ENCODE measurements at places on chromosomes 11 and 22.

DNA sequence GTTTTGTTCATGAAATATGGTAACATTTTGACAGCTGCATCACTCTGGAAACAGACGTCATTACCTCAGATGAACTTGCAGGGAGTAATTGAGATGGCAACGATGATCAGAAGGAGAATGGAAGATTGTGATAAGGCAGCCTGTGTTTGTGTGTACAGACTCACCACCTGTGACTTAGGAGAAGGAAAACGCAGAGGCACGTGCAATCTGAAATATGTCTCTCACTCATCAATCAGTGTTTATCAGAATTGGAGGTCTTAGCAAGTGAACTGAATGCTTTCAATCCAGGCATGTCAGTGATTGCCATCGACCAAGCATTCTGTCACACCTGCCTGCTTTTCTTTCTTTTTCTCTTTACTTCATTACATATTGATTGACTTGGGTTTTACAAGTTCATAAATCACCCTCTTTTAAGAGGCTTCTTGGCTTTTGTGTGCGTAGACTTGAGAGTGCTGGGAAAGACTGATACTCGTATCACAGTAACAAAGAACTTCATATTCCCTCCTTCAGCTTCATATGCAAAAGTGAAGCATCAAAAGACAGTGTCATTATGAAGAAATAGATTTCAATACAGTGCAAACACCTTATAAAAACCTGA, 24.6 kb downstream of the FAT3 start:
- DNase-seq: no peak

DNA sequence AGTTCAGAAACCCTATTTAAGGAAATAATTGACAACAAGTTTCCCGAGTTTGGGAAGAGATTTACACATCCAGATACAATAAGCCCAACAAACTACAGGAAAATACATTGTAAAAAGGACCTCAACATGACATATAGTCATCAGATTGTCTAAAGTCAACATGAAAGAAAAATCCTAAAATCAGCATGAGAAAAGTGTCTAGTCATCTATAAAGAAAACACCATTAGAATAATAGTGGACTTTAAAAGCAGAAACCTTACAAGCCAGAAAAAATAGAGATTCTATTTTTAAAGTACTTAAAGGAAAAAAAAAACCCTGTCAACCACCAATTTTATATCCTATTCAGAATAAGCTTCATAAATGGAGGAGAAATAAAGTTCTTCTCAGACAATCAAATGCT, 1.4 kb upstream of the OR5B2 start:
- DNase-seq: no peak

- no peak for DNase-seq
Observed at GRCh38 chr22:39078329-39078728, 1.3 kb downstream of the APOBEC3G start.

DNA sequence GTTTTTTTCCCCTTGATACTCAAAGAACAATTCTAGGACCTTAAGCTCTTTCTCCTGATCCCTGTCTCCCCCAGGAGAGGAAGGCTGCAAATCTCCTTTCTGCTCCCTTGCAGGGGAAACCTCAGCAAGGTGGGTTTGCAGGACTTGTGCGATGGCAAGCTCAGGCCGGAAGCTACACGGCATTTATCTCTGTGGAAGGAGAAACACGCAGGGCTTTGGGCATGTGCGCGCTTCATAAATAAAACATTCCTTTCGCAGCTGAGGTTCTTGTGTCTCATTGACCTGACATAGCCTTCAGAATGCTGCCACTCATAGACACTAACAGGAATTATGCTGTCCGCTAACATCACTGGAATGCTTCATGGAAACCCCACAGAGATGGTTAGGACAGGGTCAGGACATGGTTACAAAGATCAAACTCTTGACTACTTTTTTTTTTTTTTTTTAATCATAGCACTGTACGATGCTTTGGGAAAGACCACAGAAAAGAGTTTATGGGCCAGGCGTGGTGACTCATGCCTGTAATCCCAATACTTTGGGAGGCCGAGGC, 42.6 kb downstream of the SLN start:
- DNase-seq: no peak

- no peak for DNase-seq
Observed at GRCh38 chr11:69444381-69445130, 36.9 kb upstream of the LINC01488 start.

DNA sequence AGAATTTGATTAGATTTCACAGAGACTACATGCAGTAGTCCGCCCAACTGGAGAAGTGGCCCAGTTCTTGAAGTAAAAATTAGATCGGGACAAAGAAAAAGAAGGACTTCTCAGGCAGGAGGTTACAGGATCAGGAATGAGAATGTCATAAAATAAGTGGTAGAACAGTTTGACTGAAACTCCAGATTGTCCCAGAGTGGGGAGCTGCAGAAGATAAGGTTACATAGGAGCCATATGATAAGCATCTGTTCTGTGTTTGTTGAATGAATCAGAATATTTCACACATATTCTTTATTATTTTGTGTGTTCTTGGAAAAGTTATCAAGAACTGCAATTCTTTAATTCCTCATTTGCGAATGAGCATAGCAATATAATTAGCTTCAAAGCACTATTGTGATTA, 210.6 kb downstream of the AASDHPPT start:
- DNase-seq: no peak

DNA sequence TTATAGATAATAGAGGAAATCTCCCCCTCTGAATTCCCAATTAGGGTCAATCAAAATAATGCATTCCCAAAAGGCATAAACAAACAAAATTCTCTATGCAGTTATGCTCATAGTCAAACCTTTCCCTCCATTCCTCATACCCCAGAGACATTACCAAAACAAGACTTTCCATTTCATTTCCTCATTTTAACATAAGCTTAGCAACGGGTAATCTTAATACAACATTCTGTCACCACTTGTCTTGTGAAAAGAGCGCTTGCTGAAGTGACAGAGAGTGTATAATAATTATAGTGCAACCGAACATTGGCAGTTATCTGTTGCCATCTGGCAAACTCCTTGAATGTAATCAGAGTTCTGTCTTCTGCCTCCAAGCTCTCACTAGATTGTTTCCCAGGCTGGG, 1.2 kb upstream of the SLN start:
- no peak for DNase-seq

GRCh38 chr11:33773404-33773986, 825 bp downstream of the FBXO3 start:
- no peak for DNase-seq

DNA sequence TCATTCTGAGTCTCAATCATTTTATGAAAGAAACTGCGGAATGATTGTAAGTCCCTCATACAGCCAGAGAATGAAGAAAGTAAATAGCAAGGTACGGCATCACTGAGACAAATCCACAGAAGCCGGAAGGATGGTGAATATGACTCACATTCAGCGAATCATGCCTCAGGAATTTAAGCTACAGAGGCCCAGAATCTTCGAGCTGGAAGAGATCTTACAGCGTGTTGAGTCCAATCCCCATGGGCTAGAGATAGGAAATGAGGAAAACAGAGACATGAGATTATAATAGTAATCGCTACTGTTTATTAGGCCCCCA, 173.2 kb downstream of the KIF18A start:
- no peak for DNase-seq

- DNase-seq: no peak
Observed at GRCh38 chr11:85029964-85030363, 597.2 kb downstream of the DLG2 start.

- no peak for DNase-seq
Observed at GRCh38 chr11:9604134-9604533, 30.7 kb downstream of the WEE1 start.

- no peak for DNase-seq
Observed at GRCh38 chr22:30361916-30362650, 5.3 kb downstream of the CCDC157 start.

DNA sequence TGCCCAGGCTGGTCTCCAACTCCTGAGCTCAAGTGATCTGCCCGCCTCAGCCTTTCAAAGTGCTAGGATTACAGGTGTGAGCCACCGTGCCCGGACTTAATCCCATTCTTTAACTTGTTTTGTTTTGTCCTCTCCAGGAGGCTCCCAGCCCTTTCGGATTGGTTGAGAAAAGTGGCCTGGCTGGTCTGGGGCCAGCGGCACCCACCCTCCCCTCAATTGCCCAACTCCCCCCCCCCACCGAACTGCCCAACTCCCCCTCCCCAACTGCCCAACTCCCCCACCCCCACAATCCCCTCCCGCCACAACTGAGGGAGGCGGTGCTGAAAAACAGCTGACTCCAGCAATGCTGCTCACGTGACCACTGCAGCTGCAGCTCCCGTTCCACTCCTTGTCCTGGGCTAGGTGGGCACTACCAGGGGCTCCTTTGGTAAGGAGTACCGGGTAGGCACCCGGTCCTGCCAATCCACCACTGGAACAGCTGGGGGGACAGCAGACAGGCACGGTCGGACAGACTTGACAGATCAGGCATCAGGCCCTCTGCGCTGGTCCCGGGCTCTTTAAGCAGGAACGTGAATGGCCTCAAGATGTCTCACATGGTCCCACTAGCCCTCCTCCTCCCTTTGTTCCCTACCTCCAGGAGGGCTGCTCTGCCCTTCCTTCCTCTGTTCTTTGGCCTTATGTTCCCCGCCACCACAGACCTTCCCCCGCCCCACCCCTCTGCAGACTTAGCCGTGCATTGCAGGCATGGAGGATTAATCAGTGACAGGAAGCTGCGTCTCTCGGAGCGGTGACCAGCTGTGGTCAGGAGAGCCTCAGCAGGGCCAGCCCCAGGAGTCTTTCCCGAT, at the start of gene TCN2:
TSS of gene TCN2 (plus strand) at position 720 of the 845 bp plus-strand sequence. CDS start 158 bp downstream, outside the sequence.
- no peak for DNase-seq

GRCh38 chr11:128451652-128452470, 135.5 kb downstream of the ETS1 start:
- DNase-seq: no peak

GRCh38 chr11:95387325-95387724, 156.3 kb upstream of the SESN3 start:
- DNase-seq: no peak

DNA sequence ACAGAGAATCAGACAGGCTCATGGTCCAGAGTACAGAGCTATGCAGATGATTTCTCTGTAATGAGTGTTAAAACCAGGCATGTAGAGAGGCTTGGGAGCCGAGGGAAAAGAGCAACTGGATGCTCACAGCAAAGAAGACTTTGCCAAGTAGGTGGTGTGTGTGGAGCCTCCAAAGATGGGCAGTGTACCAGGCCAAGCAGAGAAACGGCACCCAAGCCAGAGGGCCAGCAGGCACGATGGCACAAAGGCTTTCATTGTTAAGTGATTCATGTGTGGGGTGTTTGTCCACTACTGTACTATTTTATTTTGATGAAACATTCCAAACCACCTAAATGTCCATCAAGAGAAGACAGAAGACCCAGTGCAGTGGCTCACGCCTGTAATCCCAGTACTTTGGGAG, 11.1 kb downstream of the RANGAP1 start:
- no peak for DNase-seq

DNA sequence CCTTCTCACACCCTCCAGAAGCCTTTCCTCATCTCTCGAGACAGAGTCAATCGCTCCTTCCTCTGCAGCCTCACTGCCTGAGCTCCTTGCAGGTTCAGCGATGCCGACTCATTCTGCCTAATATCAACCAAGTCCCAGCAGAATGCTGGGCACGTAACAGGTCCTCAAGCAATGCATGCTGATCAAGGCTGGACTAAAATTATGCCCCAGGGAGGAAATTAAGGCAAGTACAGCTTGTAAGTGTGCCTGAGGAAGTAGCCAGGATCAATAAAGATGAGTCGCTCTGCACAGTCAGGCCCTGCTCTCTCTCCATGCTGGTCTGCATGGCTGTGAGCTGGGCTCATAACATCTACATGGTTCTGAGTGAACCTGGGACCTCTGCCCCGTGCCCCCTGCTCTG, 25.6 kb upstream of the NRIP3 start:
- DNase-seq: no peak

DNA sequence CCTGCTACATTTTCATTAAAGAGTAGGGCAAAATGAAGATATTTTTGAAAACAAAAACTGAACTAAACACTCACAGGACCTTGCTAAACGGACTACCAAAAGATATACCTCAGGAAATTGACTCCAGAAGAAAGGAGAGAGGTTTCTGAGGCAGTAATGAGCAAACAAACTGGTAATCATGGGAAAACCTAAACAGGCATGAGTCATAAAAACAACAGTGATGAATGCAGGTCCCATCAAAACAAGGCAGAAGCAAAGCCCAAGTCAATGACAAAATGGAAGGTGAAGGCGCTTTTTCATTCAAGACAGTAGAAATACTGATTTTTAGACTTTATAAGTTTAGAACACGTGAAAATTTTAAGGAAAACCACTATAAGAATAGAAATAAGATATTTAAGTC, 104.5 kb downstream of the EFCAB6 start:
- DNase-seq: no peak

- DNase-seq: no peak
Observed at GRCh38 chr11:3160252-3161031, 4.7 kb downstream of the OSBPL5 start.

- DNase-seq: no peak
Observed at GRCh38 chr22:31128156-31128555, 5.4 kb downstream of the INPP5J start.

Measured in stimulated activated CD4-positive, alpha-beta T cell treated with anti-CD3 and anti-CD28 coated beads, Interleukin-1b, Interleukin-23, amount 100 ng/mL, for 1 hour (primary cell).